ENCODE measurements at places on chromosomes 1 and 21.

DNA sequence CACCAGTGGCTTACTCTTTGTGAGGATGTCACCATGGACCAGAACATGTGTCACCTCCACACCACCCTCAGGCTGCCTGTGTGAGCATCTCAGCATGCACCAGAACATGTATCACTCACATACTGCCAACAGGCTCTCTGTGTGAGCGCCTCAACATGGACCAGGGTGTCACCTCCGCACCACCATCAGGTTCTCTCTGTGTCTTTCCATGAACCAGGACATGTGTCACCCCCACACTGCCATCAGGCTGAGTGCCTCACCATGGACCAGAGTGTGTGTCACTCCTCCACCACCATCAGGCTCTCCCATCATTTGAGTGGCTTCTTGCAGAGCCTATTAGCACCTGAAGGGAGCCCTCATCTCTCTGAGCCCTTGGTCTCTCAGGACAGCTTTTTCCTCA, 125.2 kb downstream of the ZNF648 start:
- DNase-seq = no peak

DNA sequence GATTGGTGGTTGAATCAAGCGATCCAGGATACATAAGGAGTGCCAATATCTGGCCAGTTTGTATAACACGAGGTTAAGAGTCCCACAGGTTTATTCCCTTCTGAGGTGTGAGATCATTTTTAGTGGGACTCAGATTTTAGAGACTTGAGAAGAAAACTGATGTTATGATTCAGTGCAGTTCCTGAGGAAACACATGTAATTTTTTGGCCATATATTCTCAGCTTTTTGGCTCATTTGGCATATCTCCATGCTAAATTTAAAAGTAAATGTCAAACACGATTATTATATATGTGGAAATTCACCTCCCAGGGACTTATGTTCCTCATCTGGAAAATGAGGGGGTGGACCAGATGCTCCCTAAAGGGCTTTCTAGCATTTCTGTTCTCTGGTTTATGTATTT, 39.2 kb upstream of the SERBP1 start:
- DNase-seq = no peak

GRCh38 chr1:204782118-204782700, 88.5 kb upstream of the NFASC start:
- DNase-seq = no peak

GRCh38 chr1:244992833-244993232, 128.5 kb upstream of the HNRNPU start:
- DNase-seq = no peak

DNA sequence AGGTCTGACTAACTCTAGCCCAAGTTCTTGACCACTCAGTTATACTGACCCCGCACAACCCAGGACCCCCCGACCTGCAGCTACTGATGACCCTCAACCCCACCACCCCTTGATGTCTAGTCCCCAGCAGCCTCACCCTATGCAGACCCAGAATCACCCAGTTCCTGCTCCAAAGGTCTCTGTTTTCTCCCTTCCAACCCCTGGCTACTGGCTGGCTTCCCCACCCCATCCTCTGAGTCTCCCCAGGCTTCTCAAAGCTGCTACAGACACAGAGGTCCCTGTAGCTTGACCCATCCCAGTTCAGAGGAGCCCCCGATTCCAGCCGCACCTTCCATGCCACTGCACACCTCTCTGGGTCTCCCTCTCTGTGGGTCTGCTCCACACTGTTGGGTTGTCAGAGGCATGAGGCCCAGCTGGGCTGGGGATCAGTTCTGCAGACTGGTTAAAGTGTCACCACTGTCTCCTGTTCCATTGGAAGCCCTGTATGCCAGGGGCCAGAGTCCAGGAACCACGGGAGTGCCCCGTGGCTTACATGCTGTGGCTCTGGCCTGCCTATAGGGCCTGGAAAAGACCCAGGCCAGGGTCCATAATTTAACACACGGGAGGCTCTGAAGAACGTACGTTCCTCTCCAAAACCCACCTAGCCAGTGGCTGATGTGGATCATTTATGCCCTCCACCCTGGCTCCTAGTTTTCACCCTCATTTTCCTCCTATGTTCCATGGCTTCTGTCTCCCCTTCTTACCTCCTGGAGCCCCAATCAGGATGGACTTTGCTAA, 497 bp downstream of the PKLR start:
- no peak for DNase-seq

- DNase-seq = no peak
These were observed 41.3 kb upstream of the KCNE1 start for GRCh38 chr21:34553151-34553952.

- DNase-seq = no peak
These were observed 805 bp downstream of the NRIP1 start for GRCh38 chr21:15063814-15064575.

- no peak for DNase-seq
These were observed 10.1 kb upstream of the CLIC4 start for GRCh38 chr1:24735156-24735508.

GRCh38 chr1:66575739-66576138, 41.8 kb downstream of the SGIP1 start:
- no peak for DNase-seq

GRCh38 chr1:204321665-204322064, 38.1 kb downstream of the PLEKHA6 start:
- no peak for DNase-seq

GRCh38 chr1:24420547-24420946, 4.9 kb downstream of the NIPAL3 start:
- no peak for DNase-seq

DNA sequence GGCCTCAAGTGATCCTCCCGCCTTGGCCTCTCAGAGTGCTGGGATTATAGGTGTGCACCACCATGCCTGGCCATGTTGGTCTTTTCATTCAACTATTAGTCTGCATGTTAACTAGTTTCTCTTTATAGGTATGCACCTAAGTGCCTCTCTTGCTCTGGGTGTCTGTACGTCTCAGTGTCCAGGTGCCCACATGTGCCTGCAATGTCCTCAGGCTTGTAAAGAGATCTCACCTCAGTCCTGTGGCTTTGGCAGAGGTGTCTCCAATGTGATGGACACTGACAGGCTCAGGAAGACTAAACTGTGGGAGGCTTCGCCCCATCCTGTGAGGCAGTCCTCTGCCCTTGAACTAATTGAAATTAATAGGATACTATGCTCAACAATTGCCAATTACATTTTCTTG, 526.3 kb downstream of the PTPRU start:
- DNase-seq = no peak

DNA sequence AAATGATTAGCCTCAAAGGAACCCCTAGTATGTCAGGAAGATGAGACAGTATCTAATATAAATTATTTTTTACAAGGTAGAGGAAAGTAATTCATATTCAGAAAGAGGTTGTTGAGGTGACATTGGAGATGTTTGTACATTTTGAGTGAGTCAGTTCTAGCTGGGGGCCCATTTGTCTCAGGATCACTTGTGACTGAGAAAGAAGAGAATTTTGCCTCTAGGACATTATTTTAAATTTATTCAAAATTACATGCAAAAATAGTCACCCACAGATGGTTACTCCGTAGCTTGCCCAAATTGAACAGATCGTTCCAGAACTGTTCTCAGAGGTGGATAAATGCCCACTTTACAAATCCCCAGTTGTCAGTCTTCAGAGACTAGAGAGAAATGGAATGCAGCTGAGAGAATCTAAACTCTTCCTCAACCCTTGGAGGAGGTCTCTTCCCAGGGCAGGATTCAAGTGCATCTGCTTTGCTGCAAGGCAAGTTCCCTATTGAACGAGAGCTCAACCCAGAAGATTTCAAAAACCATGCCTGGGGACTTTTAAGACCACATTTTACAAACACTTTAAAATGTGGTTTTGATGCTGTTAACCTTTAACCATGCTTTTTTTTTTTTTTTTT, 987.8 kb upstream of the ADAMTS5 start:
- no peak for DNase-seq

DNA sequence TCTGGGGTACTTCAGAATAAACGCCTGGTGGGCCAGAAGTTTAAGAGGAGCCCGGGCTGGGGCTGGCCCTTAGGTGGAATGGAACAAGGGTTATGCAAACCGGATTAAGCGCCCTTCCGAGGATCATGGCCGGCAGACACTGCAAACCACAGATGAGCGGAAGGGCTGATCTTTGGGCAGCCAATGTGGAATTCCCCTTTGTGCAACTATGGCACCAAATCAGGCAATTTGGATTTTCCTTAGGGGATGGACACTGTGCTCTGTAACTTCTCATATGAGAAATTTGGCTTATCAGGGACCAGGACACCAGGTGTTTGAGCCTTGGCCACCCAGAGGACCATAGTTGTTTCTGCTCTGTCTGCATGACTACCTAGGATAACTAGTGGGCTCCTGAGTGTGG, 5.7 kb upstream of the IL10 start:
- DNase-seq = no peak

DNA sequence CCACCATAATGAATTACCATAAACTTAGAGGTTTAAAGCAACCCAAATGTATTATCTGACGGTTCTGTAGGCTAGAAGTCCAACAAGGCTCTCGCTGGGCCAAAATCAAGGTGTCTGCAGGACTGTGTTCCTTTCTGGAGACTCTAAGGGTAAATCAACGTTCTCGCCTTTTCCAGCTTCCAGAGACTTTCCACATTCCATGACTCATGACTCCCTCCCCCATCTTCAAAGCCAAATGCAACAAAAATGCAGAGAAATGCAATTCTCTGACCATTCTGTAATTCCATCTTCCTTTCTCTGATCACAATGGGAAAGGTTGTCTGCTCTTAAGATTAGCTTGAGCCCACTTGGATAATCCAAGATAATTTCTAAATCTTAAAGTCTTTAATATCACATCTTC, 287.1 kb downstream of the LTN1 start:
- DNase-seq = no peak

- DNase-seq = no peak
These were observed 10.3 kb upstream of the VWA5B1 start for GRCh38 chr1:20280341-20280740.

- no peak for DNase-seq
These were observed 349.6 kb downstream of the SMYD3 start for GRCh38 chr1:246157516-246157915.

- DNase-seq = no peak
These were observed 321.2 kb upstream of the LYPLAL1 start for GRCh38 chr1:218852527-218852926.

DNA sequence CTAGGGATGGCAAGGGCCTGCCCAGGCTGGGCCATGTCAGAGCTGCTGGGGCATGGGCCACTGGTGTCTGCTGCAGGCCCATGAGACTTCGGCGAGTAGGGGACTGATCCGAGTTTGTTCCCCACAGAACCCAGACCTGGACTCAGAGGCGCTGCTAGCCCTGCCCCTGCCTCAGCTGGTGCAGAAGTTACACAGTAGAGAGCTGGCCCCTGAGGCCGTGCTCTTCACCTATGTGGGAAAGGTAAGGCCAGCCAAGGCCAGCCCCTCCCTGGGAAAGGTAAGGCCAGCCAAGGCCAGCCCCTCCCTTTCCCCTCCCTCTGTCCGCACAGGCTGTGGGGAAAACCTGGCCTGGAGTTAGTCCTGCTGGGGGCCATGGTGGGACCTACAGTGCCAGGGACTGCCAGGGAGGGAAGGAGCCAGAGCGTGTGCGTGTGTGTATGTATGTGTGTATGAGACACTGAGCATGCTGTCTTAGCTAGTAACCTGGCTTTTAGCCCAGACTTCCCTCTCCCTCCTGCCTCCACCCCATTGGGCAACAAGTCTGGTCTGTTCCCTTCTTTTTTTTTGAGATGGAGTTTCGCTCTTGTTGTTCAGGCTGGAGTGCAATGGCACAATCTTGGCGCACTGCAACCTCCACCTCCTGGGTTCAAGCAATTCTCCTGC, 8.0 kb downstream of the FAAH start:
- no peak for DNase-seq

DNA sequence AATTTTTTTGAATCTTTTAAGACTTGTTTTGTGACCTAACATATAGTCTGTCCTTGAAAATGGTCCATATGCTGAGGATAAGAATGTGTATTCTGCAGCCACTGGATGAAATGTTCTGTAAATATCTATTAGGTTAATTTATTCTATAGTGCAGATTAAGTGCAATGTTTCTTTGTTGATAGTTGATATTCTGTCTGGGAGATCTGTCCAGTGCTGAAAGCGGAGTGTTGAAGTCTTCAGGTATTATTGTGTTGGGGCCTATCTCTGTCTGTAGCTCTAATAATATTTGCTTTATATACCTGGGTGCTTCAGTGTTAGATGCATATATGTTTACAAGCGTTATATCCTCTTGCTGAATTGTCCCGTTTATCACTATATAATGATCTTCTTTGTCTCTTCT, 7.7 kb upstream of the KLHL12 start:
- DNase-seq = no peak

GRCh38 chr1:8091691-8092090, 65.6 kb upstream of the ERRFI1 start:
- no peak for DNase-seq

- DNase-seq = no peak
These were observed 204.8 kb downstream of the SMYD3 start for GRCh38 chr1:246302251-246302625.

- no peak for DNase-seq
These were observed 7.1 kb upstream of the CLEC20A start for GRCh38 chr1:178503849-178504248.

- no peak for DNase-seq
These were observed 141.6 kb upstream of the NBPF11 start for GRCh38 chr1:148293651-148294050.

DNA sequence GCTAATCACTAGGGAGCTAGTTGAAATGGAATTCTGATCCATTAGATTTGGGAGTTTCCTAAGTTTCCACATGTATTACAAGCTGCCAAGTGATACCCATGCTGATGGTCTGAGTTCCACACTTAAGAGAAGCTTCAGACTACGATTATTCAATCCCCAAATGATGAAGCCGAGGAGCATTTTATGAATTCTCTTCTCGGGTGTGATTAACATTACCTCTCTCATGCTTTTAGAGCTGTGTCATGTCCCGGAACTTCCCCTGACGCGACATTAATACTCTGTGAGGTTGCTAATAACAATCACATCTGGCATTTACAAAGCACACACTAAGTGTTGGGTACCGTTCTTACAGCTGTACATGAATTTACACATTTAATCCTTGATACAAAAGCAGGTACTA, 63.0 kb downstream of the KCNJ15 start:
- DNase-seq = no peak

DNA sequence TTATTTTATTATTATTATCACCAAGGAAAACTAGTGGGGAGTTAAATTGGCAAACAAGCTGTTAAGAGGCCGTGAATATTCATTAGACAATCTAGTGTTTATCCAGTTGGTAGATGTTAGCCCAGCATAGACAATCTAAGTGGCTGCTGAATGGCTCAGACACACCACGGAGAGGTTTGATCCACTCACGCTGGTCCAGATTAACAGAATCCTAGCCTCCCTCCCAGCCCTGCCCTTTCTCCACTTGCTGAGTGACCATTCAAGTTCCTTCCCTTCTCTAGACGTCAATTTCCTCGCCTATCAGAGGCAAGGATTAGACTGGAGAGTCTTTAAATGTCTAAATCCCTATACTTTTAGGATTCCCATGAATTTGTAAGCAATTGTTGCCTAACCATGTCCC, 80.1 kb downstream of the RRAGC start:
- DNase-seq = no peak

- no peak for DNase-seq
These were observed 111.1 kb downstream of the SMYD2 start for GRCh38 chr1:214391873-214392645.

GRCh38 chr1:9275161-9275560, 17.5 kb upstream of the SPSB1 start:
- DNase-seq = no peak

GRCh38 chr21:20968391-20968790, 29.8 kb upstream of the NCAM2 start:
- no peak for DNase-seq
